Stimulated activated CD4-positive, alpha-beta T cell treated with anti-CD3 and anti-CD28 coated beads, TNF-alpha, amount 100 ng/mL, for 24 hours (primary cell): ENCODE measurements at places on chromosomes 16 and 17.

- DNase-seq: peak; percentile 44
Measured at GRCh38 chr17:6574687-6575595, 18.6 kb upstream of the PITPNM3 start.

- no peak for DNase-seq
Measured at GRCh38 chr16:11231367-11231970, 24.5 kb downstream of the SOCS1 start.

GRCh38 chr16:73813527-73813926, 483.1 kb upstream of the PSMD7 start:
- DNase-seq: no peak

DNA sequence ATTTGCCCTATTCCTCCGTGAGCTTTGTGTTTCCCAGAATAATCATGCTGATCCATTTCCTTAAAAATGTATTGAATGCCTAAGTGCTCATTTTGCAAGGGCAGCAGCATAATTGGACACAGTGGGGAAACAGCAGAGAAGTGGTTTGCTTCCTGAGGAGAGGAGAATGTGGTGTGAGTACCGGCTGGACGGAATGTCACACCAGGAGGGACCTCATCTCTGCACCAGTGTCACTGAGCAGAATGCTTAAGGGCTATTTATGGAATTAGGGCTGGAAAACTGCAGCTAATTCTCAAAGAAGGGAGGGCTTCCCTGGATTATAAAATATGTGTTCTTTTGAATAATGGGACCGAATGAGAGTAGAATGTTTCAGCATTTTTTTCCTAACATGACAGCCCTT, 1100.6 kb upstream of the RBFOX1 start:
- no peak for DNase-seq

DNA sequence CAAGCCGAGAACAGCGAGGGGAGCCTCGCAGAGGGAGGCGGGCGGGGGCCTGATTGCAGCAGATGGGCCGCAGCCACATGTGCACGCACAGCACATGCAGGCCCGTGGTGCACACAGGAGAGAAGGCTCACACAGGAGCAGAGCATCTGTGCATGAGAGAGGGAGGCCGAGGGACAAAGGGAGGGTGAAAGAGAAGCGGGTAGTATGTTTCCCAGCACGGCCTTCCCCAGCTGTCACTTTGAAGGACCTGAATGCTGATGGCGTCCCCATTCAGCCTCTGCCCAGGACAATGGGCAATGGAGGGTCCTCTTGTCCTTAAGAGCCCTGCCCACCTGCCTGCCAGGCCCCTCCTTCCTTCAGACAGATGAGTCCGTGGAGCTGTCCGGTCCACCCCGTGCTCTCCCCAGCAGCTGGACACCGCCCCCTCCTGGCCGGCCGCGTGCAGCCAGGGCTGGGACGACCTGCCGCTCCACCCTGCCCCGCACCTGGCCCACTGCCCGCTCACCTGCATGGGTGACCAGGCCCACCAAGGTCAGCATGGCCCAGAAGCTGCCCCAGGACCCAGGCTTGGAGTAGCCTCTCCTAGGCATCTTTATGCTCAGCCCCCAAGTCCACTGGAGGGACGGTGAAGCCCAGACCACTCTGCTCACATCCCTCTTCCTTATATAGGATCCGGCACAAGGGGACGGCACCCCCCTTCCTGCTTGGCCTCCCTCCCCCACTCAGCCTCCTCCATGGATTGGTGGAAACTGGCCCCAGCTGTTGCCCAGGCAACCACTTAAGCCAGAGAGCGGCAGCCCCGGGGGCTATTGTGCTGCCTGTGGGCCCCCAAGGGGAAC, at the start of gene BTBD17:
Gene BTBD17 (minus strand): TSS at position 639 of the 839 bp plus-strand sequence. CDS start 49 bp downstream, at position 590.
- DNase-seq: peak; percentile 31

DNA sequence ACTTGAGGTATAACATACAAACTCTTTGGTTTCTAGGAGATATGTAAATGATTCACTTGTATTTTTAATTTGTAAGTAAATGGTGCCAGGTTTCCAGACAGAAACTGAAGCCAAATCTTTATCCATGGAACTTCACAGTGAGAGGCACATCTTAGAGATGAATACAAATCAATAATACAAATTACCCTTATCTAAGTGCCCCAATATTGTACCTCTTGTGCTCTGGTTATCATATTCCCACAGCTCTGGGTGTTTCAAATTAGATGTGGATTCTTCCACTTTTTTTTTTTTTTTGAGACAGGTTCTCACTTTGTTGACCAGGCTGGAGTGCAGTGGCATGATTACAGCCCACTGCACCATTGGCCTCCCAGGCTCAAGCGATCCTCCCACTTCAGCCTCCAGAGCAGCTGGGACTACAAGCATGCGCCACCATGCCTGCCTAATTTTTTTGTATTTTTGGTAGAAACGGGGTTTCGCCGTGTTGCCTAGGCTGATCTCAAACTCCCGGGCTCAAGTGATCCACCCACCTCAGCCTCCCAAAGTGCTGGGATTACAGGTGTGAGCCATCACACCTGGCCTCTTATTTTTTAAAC, 38.0 kb upstream of the DHX40 start:
- no peak for DNase-seq

DNA sequence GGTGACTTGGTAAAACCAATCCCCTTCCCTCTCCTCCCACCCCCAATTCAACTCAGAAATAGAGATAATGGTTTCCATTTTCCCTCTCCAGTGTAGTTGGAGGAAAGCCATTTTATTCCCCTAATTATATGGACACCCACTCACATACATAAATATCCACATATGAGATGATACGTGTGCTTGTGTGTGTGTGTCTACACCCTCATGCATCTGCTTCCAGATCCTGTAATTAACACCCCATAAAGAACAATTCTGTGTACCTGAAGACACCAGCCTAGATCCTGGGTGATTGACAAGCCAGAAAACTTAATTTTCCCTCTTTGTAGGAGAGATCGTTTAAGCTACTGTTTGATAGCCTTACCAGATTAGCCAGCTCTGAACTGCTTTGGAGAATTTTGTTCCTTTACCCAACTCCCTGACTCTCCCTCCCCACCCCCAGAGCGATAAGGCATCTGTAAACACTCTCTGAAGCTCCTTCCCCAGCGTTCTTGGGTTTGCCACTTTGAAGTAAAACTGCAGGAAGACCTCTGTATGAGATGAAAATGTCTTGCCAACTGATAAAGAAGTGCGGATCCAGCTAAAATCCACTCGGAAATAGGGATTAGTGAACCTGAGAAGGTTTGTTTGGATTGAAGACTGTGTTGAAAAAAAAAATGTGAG, 175.7 kb downstream of the RGS9 start:
- no peak for DNase-seq

- no peak for DNase-seq
Measured at GRCh38 chr17:78494696-78495330, 82.4 kb downstream of the DNAH17 start.

- DNase-seq: no peak
Measured at GRCh38 chr16:27175888-27176287, 27.4 kb upstream of the KDM8 start.

DNA sequence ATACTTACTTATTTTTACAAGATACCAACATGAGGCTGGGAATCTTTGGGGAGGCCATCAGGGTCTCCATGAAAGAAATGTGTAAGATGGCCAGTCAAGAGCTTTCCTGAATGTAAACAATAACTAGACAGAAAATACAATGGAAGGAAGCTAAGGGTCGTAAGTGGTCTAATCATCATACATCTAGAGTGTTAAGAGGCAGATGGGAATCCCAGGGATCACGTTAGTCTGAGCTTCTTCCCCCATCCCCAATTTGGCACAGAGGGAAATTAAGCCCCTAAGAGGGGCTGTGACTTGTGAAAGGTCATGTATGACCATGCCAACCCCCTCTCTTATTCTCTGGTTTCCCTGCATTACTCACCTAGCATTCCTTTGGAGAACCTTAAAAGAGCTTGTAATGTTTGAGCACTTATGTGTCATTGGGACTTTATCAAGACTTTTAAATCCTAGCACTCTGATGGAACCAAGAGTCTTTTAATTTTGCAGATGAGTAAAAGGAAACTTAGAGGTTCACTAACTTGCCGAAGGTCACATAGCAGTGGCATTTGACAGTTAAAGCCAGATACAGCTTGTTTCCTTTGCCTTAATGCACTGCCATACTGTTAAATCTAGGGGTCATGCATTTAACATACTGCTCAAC, 46.1 kb downstream of the DCUN1D3 start:
- no peak for DNase-seq

DNA sequence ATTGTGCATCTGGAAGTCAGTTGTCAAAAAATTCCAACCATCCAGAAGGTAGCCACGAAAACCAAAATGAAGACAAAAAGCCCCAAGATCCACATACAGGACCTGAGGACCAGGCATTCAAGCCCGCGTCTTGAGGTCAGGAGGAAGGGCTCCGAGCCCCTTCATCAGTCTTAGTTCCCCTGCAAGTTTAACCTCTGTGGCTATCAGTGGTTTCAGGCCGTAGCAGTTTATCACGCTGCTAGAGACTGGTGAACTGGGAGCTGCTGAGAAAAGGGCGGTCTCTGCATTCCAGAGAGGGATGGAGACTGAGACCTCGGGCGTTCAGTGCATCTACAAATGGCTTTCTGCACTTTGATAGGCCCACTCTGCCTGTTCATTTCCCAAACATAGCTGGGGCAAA, 70.6 kb downstream of the IRF8 start:
- DNase-seq: no peak

GRCh38 chr16:27238016-27238587, 30.5 kb downstream of the NSMCE1 start:
- no peak for DNase-seq

DNA sequence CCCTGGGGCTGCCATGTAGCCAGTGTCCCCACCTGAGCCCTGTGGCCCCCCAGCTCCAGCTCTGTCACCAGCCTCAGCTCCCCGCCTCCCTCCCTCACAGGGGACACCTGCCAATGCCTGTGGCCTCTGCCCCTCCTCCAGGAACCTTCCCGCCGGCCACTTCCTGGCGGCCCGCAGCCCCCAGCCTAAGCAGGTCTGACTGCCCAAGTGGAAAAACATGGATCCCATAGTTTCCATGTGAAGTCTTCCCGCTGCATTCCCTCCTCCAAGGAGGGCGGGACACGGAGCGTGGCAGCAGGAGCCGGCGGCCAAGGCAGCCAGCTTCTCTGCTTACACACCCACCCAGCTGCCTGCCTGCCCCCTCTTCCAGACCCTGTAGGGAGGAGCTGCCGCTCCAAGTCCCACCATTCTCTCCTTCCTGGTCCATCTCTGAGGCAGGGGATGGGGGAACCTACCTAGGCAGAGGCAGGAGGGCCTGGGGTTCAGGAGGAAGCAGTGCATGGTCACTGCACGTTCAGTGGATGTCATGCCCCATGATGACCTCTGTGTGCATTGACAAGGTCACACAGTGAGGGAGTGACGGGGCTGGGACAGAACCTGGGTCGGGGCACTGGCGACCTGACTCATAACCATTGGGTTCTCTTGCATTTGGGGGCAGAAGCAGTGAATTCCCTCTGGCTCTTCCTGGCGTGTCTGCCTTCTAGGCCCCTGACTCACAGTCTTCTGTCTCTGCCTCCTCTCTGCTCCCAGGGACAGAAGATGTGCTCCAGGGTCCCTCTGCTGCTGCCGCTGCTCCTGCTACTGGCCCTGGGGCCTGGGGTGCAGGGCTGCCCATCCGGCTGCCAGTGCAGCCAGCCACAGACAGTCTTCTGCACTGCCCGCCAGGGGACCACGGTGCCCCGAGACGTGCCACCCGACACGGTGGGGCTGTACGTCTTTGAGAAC, 8.7 kb downstream of the VASN start:
- no peak for DNase-seq

- DNase-seq: no peak
Measured at GRCh38 chr17:45035848-45036247, 15.6 kb downstream of the DCAKD start.

- no peak for DNase-seq
Measured at GRCh38 chr16:9392956-9393355, 301.5 kb downstream of the HAPSTR1 start.

DNA sequence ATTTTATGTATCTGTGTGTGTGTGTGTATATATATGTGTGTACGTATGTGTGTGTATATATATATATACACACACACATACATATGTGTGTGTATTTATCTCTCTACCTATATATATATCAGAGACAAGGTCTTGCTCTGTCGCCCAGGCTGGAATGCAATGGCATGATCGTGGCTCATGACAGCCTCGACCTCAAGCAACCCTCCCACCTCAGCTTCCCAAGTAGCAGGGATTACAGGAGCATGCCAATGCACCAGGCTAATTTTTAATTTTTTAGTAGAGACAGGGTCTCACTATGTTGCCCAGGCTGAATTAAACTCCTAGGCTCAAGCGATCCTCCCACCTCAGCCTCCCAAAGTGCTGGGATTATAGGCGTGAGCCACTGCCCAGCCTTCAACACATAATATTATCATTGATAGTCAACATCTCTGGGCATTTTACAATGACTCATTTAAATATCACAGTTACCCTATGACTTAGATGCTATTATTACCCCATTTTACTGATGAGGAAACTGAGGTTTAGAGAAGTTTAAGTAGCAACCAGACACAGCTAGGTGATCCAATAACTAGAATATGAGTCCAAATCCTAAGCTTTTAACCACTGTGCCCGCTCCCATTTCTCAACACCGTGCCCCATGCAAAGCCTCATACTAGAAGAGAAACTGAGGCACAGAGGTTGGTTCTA, 24.3 kb downstream of the G6PC3 start:
- no peak for DNase-seq

- no peak for DNase-seq
Measured at GRCh38 chr17:38654411-38655398, 20.1 kb downstream of the EPOP start.

GRCh38 chr16:29738514-29738913, 7.3 kb downstream of the C16orf54 start:
- no peak for DNase-seq

- no peak for DNase-seq
Measured at GRCh38 chr17:78889531-78889930, 13.5 kb downstream of the CEP295NL start.

DNA sequence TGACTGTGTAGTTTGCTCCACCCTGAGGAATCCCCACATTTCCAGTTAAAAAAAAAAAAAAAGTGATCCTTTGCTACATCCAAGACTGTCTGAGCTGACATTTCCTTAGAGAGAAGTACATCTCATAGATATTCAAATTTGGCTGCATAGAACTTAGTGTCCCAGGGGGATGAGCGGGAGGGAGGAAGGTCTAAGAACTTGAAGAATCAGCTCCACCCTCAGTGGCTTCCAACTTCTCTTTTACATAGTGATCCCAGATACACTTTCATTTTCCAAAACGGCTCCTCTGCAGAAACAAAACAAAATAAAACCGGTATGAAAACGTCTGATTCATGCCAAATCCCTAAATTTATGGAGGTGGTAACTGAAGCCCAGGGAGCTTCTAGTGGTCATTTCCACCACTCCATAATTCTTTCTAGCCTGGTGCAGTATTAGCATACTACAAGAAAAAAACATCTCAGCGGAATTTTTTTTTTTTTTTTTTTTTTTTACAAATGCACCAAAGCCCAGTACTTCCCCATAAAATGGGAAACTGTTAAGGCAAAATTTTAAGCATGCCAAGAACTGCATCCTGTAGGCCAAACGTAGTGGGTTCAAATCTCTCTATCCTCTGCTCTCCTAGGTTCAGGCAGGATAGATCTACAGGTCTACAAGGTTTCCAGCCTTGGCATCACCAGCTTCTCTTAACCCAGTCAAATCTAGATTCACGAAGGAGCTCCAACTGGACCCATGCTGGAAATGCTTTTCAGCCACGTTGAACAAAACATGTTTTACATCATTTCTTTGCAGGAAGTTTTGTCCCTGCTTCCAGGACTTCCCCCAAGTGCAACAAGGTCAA, 29.3 kb downstream of the MAF start:
- DNase-seq: no peak

GRCh38 chr17:61385577-61386236, 13.9 kb upstream of the TBX2 start:
- no peak for DNase-seq
